ENCODE measurements at places on chromosomes 6 and 20. TPM values are rescaled to one million over a fixed set of nuclear protein-coding genes. Genes with fewer than 3 reads are reported as not detected.

TTK gene
- 17.1 TPM for total RNA-seq

PI16 gene
- total RNA-seq = not detected

MAP1LC3A gene
- total RNA-seq = 26.7 TPM

ANKEF1 gene
- total RNA-seq = 7.8 TPM

FNDC11 gene
- 0.17 TPM for total RNA-seq

HLA-E gene
- total RNA-seq = 60.3 TPM

PSMA7 gene
- total RNA-seq = 488 TPM

PRSS35 gene
- 0.05 TPM for total RNA-seq

RIPPLY2 gene
- 0.46 TPM for total RNA-seq

TINAG gene
- total RNA-seq = not detected

NTSR1 gene
- total RNA-seq = 0.10 TPM

XRN2 gene
- total RNA-seq = 101 TPM

Measured in A549 treated with CORT108297 at 1 μM for 4 hours (cell line).